AG10803 (cell line): ENCODE measurements at places on chromosomes 16 and 17.

- DNase-seq: no peak
Observed at GRCh38 chr17:28334666-28335200, 539 bp downstream of the IFT20 start.

DNA sequence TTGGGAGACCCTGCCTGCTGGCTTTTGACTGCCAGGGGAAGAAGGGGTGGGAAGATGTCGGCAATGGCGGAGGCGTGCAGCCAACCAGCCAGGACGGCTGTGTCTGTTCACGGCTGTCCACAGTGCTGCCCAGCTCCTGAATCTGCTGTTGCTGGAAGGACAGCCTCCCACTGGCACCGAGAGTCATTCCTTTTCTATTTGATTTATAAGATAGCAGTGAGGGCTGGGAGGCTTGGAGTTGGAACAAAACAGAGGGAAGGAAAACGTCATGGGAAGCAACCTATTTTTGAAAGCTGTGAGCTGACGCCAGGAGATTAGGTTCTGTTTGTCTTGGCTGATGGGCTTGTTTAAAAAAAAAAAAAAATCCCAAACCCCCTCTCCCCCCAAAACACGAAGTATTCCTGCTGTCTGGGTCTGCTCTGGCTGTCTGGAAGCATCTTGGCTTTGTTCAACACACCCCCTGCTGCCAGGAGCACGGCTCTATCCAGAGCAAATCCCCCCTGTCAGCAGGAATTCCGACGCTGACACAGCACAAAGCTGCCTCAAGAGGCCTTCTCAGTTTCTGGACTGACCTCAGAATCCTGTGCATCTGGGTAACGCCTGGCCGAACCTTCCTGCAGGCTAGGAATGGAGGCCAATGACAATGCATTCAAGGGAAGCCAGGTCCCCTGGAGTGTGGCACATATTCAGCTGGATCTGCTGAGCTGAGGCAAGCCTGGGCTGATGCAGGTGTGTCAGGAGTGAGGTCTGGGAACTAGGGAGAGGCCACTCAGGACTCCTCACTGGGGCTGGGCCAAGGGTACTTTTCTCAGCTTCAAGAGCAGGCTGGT is 41.0 kb upstream of the SREBF1 start:
- DNase-seq: peak; percentile 73

DNA sequence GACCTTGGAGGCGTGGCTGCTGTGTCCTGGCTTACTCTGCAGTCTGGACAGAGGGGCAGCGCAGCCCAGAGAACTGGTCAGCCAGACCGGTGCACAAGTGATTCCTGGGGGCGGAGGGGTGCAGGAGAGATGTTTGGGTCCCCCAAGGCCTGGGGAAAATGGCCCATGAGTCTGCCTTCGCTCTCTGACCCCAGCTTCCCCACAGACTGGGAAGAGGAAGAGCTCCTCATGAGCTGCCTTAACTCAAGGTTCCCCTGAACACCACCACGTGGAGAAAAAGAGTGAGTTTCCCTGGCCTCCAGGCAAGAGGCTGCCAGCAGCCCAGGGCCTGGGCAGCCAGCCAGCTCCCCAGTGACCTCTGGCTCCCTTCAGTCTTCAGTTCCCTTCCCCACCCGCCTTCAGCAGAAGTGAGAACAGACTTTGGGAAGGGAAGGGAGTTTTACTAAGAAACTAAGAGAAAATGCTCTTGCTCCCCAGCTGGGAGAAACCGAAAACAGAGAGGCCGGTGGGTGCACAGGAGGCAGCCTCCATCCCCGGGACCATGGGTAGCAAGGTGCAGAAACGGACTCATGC is 2.0 kb upstream of the C17orf99 start:
- DNase-seq: peak; percentile 38

GRCh38 chr16:24170407-24170806 is 85.7 kb upstream of the CACNG3 start:
- DNase-seq: no peak

DNA sequence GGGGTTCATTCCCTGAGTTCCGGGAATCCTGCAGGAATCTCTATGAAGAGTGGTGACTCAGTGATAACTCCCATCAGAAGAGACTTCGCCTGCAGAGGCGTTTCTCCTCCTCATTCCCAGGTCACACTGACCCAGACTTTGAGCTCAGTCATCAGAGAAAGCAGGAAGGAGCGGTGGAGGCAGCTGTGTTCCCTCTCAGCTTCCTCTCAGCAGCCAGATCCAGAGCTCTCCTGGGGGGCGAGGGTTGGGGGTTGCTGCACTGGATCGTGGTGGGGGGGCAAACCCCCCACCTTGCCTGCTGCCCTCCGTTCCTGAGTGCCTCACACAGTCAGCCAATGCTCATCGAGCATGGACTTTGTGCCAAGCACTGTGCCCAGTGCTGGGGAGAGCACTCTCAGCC is 271.2 kb downstream of the CBLN1 start:
- DNase-seq: no peak

DNA sequence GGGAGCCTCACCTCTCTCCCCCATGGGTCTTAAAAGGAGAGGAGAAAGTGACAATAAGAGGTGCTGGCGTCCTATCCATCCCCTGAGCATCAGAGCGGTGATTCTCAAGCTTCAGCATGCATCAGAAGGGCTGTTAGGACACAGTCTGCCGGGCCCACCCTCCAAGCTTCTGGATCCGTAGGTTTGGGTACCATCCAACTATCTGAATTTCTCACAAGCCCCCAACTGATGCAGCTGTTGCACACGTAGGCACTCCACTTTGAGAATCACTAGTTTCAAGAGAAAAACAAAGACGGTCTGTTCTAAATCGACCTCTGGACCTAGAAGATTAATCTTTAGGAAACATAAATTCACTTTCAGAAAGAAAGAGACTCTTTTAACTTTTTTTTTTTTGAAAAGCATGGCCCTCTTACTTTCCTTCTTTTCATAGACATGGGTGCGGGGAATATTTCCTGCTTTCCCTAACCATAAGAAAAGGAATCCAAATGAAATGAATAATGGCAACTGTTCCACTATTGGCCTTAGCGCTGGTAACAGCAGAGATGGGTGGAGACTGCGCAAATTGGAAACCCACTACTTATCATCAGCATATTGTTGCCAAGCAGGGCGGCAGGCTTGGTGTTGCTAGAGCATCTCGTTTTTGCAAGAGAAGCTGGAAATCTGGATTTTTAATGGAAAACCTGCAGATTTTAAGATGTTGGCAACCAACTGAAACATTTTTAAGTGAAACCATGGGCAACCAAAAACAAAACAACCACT is 144.4 kb downstream of the GAS7 start:
- no peak for DNase-seq

GRCh38 chr16:31371619-31372484 is 16.9 kb downstream of the ITGAX start:
- DNase-seq: no peak

DNA sequence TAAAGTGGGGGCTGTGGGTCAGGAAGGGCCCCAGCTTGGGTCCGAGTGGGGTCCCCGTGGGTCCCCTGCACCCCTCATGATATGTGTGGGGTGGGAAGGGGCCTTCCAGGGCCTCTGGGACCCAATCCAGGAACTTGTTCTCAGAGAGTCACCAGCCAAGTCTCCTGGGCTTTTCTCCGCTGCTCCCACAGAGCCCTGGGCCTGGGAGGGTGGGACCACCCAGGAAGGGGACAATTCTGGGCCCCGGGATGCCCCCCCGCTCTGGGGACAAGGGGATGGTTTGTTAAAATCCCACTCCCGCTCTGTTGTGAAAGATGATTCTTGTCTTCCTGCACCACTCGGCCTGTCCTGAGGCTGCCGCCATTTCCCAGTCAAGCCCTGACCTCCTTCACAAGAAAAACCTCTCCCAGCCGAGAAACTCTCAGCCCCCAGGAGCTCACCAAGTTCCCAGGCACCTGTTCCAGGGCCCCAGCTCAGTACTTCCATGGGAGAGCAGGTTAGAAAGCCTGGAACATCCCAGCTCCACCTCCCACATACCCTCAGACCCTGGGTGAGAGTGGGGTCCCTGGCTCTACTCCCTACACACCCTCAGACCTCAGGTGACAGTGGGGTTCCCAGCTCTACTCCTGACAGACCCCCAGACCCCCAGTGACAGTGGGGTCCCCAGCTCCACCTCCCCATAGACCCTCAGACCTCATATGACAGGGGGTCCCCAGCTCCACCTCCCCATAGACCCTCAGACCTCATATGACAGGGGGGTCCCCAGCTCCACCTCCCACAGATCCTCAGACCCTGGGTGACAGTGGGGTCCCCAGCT is 75.1 kb downstream of the METRNL start:
- DNase-seq: no peak

- no peak for DNase-seq
Observed at GRCh38 chr17:28469376-28469775, 4.1 kb upstream of the SLC13A2 start.

DNA sequence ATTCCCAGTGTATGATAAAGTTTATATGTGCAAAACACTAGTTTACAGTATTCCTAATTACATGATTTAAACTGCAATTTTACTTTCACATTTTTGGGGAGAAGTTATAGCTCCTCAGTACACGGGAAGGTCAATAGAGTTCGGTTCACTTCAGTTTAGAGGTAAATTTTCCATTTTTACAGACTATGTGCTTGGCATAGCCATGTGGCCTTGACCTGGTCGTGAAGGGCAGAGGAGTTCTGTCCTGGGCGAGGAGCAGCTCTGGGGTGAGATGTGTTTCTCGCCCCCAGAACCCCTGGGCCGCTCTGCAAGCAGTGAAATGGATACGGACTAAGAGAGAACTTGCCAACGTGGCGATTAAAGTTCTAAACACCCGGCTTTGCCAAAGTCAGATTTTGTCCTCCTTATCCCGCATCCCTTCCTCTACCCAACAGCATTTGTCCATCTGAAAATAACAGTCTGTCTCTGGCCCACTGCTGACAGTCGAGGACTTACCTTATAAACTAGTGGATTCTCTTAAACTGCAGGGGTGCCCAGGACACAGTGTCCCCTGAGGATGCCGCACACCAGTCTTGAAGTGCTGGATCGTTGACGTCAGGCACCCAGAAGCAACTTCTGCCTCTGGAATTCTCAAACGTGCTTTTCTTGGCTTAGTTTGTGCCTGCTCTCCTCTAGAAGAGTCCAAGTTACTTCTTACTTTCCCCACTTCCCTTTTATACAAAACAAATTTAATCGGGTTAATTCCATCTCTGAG is 1.5 kb upstream of the SIAH1 start:
- no peak for DNase-seq

DNA sequence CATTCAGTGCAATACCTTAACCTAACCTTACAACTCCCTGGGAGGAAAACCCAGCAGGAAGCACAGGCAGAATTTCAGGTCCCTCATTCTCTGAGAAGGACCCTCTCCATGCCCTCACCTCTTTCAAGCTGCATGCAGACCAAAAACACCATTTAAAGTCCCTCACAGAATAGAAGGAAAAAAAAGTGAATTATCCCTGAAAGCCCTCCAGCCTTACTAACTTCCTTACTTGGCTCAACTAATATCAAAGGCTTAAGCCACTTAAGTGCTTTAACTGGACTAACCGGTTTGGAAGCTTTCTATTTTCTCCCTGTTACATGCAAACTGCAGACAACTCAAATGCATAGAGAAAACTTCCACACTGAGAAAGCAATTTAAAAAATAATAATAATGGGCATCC is 60.5 kb downstream of the ADAMTS18 start:
- DNase-seq: no peak

- no peak for DNase-seq
Observed at GRCh38 chr16:89047331-89048089, 46.1 kb upstream of the ACSF3 start.

DNA sequence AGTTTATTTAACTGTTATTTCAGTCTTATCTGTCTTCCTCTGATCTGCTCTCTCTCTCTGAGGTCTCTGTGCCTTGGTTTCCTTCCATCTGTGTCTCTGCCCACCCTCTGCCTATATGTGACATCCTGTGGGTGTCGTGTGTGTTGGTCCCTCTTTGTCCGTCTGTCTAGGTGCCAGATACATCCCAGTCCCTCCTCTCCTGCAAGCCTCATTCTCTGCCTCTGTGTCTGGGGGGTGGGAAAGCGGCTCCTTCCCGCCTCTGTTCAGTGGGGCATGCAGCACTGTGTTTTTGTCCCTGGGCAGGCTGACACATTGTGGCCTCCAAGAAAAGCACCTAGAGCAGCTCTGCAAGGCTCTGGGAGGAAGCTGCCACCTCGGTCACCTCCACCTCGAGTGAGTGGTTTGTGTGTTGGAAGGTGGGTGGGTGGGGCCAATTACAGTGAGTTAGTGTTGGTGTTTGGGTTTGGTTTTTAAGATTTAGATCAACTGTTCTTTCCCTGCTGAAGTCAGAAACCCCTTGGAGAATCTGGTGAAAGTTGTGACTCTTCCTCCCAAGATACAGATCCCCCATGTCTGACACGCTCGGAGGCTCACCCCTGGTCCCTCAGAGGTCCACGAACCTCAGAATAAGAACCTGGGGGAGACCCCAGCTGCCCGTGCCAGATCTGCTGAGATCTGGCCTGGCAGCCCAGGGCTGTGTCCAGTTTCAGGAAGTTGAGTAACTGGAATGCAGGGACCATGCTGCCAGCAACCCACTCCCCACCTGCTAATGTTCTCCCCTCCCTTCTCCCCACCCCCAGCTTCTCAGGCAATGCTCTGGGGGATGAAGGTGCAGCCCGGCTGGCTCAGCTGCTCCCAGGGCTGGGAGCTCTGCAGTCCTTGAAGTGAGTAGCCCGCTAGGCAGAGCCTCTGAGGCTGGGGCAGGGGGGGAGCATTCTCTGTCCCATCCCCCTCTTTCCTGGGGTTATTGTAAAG is 50.9 kb upstream of the CPNE2 start:
- DNase-seq: no peak

DNA sequence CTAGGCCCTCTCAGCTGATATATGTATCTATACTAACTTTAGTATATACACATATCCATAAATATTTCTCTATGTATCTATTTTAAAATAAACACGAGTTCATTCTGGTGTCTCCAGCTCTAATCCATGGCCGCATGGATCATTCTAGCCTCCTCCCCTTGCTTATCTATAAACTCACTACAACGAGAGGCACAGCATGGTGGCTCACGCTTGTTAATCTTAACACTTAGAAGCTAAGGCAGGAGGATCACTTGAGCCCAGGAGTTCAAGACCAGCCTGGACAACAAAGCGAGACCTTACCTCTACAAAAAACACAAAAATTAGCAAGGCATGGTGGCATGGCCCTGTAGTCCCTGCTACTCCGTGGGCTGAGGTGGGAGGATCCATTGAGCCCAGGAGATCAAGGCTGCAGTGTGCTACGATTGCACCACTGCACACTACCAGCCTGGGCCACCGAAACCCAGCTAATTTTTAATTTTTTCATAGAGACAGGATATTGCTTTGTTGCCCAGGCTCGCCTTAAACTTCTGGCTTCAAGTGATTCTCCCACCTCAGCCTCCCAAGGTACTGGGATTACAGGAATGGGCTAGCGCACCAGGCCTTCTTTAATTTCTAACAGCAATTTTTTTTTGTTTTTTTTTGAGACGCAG is 3.9 kb upstream of the ZNF207 start:
- DNase-seq: no peak

DNA sequence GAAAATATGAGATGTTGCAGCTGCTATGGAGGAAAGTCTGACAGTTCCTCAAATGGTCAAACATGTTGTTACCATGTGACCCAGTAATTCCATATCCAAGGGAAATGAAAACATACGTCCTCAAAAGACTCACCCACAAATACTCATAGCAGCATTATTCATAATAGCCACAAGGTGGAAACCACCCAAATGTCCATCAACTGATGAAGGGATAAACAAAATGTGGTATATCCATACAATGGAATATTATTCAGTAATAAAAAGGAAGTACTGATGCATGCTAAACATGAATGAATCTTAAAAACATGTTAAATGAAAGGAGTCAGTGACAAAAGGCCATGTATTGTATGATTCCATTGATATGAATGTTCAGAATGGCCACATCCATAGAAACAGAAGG is 140.2 kb downstream of the PITPNC1 start:
- DNase-seq: no peak

- DNase-seq: no peak
Observed at GRCh38 chr17:67546578-67547527, 169.8 kb downstream of the PITPNC1 start.

- peak; percentile 75 for DNase-seq
Observed at GRCh38 chr17:42681976-42682721, at the start of gene CNTNAP1. Gene CNTNAP1 (plus strand): TSS chr17:42682531. CDS start chr17:42682830, 299 bp downstream.
